ENCODE measurements at places on chromosomes 11 and 22.

DNA sequence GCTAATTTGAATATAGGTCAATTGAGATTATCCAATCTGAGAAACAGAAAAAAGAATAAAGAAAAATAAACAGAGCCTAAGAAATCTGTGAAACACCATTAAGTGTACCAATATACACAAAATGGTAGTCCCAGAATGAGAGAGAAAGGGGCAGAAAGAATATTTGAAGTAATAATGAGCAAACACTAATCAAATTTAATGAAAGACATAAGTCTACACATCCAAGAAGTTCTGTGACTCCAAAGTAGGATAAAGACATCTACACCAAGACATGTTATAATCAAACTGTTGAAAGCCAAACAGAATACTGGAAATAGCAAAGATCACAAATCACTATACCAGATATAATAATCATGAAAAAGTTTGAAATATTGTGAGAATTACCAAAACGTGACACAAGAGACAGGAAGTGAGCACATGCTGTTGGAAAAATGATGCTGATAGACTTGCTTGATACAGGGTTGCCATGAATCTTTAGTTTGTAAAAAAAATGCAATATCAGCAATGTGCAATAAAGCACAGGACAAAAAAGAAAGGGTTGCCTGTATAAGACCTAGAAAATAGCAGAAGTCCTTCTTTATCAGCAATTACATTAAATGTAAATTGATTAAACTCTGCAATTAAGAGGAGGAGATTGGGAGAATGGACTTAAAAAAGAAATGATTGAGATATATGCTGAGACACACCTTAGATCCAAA lies 75.8 kb downstream of the RNF169 start:
- no peak for DNase-seq

GRCh38 chr11:100635194-100635593 lies 51.9 kb upstream of the ARHGAP42 start:
- DNase-seq, result no peak

DNA sequence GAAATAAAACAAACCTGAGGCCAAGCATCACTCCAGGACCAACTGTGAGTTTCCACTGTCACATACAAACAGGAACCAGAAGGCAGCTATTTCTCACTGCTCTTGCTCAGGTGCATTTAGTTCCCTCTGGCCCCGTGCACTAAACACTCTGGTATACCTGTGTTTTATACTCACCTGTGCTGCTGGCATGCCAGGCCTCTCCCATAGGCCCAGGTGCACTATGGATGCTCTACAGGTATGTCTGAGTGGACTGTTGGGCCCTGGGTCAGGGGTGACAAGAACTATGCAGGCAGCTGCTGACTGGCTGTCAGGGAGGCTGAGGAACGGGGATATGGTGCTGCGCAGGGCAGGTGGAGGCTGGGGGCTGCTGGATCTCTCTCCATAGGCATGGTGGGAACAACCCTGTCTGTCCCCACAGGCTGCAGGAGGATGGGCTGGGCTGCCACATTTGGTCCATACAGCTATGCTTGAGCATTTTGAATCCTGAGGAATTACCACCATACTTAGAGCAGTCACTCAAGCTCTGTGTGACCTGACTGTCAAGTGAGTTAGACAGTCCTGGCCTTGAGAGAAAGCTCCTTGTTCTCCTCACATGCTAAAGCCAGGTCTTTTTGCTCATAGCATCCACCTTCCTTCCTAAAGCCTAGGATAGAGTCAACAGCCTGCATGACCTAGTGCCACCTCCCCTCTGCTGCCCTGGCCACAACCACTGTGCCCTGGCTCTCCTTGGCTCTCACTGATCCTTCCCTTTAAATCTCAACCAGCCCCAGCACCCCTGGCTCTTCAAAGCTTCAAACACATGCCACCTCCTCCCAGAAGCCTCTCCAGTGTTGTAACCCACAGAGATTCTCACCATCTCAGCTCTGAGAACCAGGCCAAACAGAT lies 72.9 kb downstream of the C11orf58 start:
- DNase-seq, result no peak

- DNase-seq, result no peak
Measured at GRCh38 chr11:114226356-114226755, 69.8 kb upstream of the NNMT start.

- DNase-seq, result no peak
Measured at GRCh38 chr11:128506999-128507611, 80.3 kb downstream of the ETS1 start.

- DNase-seq, result no peak
Measured at GRCh38 chr11:101584655-101585054, 848 bp upstream of the TRPC6 start.

GRCh38 chr22:44952863-44953746 lies 56.7 kb downstream of the PHF21B start:
- no peak for DNase-seq

GRCh38 chr11:97964332-97965004 lies 1056.3 kb upstream of the CNTN5 start:
- DNase-seq, result no peak

GRCh38 chr11:119450590-119451326 lies 27.8 kb upstream of the THY1 start:
- DNase-seq, result no peak

- no peak for DNase-seq
Measured at GRCh38 chr11:62022211-62022610, 54.8 kb upstream of the FTH1 start.

DNA sequence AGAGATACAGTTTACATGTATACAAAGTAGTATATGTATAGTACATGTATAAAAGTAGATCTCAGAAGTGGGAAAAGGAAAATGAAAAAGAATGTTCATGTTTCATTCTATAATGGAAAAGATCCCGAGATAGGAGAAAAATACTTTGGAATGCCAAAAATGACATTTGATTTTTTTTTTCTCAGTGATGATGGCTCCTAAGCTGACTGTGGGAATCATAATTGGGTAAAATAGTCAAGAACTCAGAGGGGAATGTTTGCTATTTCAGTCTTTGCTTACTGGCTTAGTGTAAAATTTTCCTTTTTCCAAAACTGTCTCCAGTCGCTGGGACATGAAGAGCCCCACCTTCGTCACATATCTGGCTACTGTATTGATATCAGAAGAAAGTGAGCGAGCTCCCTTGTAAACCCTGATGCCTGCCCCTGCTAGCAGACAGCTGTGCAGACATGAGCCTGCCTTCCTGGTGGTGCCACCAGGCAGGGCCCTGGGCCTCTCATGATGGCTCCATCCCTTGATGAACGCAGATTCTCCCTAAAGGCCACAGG lies 944.6 kb downstream of the NTM start:
- no peak for DNase-seq

DNA sequence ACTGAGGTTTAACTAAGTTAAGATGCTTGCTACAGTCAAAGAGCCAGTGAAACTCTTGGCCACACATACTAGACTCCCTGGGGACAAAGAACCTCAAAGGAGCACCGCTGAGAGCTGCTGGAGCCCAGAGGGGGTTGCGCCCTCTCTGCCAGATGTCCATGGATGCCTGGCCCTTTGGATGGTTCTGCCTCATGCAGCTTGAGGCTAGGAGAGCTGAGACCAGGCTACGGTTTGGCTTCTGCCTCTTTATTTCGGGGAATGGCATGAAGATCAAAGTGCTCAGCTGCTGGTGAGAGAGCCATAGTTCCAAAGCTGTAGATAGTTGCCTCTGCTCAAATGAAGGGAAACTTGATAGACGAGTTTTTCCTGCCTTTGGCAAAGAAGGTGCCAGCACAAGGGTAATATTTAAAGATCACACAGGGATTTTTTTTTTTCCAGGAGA lies 43.0 kb downstream of the RASSF10 start:
- DNase-seq, result no peak
